IMR-90 (cell line): ENCODE measurements at places on chromosomes 5 and 9. TPM values are rescaled to one million over a fixed set of nuclear protein-coding genes. Genes with fewer than 3 reads are reported as not detected.

SLC24A2 gene
- not detected in 2 replicates for total RNA-seq

CCDC69 gene
- total RNA-seq: 0.36 and 0.56 TPM in 2 replicates

VLDLR gene
- 8.3 and 9.0 TPM in 2 replicates for total RNA-seq

SLC46A2 gene
- not detected in 2 replicates for total RNA-seq

GNA14 gene
- under 0.01 TPM in 1 of 2 replicates, not detected in the other for total RNA-seq

GLRA1 gene
- total RNA-seq: not detected in 2 replicates
